ENCODE measurements at places on chromosomes 7 and 10. TPM values are rescaled to one million over a fixed set of nuclear protein-coding genes. Genes with fewer than 3 reads are reported as not detected.

The NME8 gene
- total RNA-seq, result not detected

The KLF14 gene
- total RNA-seq, result not detected

The SPDYE9 gene
- not detected for total RNA-seq

The RBP3 gene
- total RNA-seq, result not detected

The OR9A2 gene
- not detected for total RNA-seq

The NUTM2B gene
- 1.3 TPM for total RNA-seq

The POR gene
- 150 TPM for total RNA-seq

All from left colon (tissue), 2 donors.